Naive thymus-derived CD8-positive, alpha-beta T cell (primary cell): ENCODE measurements at places on chromosomes 7 and 10. TPM values are rescaled to one million over a fixed set of nuclear protein-coding genes. Genes with fewer than 3 reads are reported as not detected.

GPR37 gene
- not detected for polyA plus RNA-seq

CPXM2 gene
- polyA plus RNA-seq = not detected

OR2A42 gene
- not detected for polyA plus RNA-seq

SFTPA1 gene
- not detected for polyA plus RNA-seq

OPN4 gene
- not detected for polyA plus RNA-seq

DGKB gene
- polyA plus RNA-seq = not detected

GGCT gene
- 27.0 TPM for polyA plus RNA-seq

IDI2 gene
- polyA plus RNA-seq = not detected

VWA2 gene
- not detected for polyA plus RNA-seq

FFAR4 gene
- not detected for polyA plus RNA-seq

GRCh38 chr10:80170641-80171040 lies 34.7 kb downstream of the ANXA11 start:
- DNase-seq = no peak

DNA sequence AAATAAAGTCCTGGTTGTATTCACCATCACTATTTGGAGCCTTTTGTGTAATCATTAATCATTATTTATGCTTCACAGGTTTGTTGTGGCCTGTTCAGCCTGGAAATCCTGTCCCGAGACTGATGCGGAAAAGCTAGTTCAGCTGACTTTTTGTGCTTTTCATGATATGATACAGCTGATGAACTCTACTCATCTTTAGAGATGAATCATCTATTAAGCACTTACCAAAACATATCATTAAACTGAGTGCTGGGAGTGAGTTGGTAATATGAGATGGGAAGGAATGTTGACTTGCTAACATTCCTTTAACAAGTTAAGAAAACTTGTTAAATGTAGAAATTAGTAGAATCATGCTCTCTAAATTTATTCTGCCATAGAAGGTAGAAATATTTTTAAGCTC lies 53.0 kb downstream of the CROT start:
- no peak for DNase-seq

DNA sequence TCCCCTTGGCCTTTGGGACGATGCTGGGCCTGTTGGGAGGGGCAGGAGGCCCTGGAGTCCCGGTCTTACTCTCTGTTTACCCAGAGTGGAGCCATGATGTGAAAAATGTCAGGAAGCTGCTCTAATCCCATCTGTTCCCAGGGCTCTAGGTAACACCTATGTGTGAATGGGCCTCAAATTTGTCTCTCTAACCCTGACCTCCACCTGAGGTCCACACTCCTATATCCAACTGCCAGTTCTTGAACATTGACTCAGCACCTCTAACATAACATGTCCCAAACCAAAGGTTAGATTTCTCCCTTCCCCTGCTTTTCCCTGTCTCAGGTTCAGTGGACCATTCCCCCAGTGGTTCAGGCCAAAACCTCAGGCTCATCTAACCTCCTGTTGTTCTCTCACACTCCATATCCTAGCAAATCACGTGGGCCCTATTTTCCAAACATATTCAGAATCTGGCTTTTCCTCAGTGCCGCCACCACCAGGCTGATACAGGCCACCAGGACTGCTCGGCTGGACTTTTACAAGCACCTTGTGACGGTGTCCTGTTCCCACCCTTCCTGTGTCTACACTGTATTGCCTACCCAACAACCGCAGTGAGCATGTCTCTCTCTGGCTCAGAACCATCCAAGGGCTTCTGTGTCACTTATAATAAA lies 130.6 kb downstream of the ATXN7L1 start:
- DNase-seq = no peak

DNA sequence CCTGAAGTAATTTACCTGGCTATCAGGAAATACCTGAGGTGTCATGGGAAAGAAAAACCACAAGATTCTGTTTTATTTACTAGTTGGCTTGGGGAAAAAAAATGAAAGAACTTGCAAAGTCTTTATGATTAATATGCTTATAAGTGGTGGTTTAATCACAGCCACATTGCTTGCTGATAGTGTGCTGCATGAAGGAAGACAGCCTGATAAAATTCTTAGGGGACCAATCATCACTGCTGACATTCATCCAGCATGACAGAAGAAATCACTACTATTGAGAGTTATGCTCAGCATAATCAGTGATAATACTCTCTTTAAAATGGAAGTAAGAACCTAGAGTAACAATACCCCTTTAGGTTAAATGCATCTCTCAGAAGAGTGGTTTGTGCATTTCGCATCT lies 150.2 kb upstream of the LRRN3 start:
- no peak for DNase-seq

- DNase-seq = no peak
Measured at GRCh38 chr7:20229646-20230500, 12.7 kb upstream of the MACC1 start.

DNA sequence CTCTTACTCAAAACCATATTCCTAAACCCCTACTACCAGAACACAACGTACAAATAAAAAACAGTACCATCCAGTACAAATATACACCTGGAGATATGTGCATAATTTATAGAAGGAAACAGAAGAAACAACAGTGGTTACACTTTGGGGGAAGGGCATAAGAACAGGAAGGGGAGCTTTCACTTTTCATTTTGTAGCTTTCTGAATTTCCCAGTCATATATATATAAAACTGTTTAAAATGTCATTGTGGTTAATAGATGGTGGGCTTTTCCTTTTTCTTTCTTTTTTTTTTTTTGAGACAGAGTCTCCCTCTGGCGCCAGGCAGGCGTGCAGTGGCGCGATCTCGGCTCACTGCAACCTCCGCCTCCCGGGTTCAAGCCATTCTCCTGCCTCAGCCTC lies 47.2 kb downstream of the MALSU1 start:
- DNase-seq = no peak

GRCh38 chr7:16627236-16627635 lies 18.3 kb downstream of the ANKMY2 start:
- DNase-seq = no peak

DNA sequence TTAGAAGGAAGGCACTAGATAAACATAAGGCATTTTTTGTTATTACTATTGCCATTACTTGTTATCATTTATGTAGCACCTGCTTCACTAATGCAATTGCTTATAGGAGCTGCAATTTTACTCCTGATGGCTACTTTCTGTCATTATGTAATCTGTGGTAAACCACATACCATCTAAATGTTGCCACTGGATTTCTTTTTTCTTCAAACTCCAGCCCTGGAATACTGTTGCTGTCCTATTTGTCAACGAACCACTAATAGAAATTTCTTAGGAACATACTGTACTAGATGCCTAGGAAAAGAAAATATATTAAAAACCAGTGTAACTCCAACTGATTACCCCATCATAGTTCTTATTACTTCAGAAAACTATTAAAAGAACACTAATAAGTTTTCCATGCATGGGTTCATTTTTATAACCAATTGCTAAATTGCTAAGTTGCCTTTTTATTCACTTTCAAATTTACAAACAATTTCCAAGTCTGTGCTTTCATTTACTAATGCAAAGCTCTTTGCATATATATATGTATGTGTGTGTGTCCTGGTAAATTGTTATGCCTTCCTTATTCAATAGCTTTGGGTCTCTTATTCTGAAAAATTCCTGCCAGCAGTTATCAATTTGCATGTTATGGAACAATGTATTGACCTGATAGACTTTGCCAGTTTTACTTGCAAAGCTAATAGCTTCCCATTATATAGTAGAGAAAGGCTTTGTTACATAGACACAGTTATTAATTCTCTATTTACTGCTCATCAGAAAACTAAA lies 287.4 kb downstream of the EXOC4 start:
- DNase-seq = no peak

DNA sequence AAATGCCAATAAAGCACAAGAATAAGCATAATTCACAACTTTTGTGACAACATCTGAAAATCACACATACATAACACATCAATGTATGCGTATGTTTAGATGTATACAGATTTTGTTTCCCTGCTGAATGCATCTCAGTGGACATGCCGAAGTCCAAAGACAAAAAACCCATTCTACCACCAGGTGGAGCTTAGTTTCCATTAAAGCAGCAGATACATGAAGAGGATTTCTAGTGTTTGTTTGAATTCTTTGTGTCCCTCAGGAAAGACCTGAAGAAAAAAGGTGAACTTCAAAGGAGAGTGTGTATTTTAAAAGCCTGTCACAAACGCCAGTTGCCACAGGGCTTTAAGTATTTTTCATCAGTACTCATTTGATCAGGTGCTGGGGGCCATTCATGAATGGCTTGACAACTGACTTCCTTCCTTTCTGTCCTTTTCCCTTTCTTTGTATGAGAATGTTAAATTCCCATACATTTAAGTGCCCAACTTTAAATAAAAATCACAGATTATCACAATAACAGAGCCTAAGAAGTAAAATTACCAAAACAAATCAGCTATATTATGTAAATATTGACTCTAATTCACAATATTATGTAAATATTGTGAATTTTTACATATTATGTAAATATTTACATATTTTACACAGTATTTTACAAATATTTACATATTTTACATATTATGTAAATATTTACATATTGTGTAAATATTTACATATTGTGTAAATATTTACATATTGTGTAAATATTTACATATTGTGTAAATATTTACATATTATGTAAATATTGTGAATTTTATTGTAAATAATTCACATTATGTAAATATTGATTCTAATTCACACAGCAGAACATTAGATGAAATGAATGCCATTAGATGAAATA lies 343.0 kb downstream of the CRPPA start:
- DNase-seq = peak; percentile 2

- DNase-seq = no peak
Measured at GRCh38 chr10:73218431-73219191, 28.4 kb downstream of the DNAJC9 start.

- DNase-seq = no peak
Measured at GRCh38 chr10:13848520-13849445, 262.0 kb downstream of the PRPF18 start.

GRCh38 chr10:132066186-132066585 lies 440 bp downstream of the JAKMIP3 start:
- DNase-seq = no peak

DNA sequence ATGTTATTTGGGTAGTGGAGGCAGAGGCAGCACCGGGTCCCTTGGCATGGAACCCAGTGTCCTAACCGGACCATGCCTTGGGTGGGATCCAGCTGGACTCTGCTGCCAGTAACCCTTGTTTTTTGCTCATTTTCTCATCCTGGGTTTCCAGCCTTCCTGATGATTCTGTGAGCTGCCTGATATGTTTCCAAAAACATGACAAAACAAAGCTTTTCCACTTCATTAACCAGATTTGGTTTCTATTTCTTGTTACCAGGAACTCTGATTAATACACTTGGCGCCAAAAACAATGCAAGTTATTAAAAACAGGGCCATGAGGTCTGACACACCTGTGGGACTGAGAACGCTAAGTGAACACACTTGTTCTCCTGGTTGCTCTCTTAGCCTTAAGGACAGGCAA lies 32.8 kb upstream of the DLG5 start:
- DNase-seq = no peak

DNA sequence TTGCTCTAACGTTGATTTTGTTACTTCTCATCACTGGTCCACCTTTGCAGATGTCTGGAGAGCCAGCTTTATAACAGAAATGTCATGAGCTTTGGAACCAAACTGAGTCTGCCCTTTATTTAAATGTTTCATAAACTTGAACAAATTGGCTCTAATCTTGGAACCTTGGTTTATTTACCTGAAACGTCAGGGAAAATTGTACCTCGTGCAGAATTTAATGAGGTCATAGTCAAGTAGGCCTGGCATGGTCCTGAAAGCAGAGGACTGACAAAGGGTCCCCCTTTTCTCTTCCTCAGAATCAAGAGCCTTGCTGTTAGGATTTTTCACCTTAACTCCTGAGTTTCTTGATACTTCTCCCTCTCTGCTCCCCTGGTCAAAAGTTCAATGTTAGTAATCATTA lies 828.0 kb downstream of the GRID1 start:
- no peak for DNase-seq

- DNase-seq = no peak
Measured at GRCh38 chr10:1184541-1185430, 128.6 kb downstream of the WDR37 start.

- DNase-seq = no peak
Measured at GRCh38 chr7:130150587-130150986, 54.6 kb downstream of the TMEM209 start.

DNA sequence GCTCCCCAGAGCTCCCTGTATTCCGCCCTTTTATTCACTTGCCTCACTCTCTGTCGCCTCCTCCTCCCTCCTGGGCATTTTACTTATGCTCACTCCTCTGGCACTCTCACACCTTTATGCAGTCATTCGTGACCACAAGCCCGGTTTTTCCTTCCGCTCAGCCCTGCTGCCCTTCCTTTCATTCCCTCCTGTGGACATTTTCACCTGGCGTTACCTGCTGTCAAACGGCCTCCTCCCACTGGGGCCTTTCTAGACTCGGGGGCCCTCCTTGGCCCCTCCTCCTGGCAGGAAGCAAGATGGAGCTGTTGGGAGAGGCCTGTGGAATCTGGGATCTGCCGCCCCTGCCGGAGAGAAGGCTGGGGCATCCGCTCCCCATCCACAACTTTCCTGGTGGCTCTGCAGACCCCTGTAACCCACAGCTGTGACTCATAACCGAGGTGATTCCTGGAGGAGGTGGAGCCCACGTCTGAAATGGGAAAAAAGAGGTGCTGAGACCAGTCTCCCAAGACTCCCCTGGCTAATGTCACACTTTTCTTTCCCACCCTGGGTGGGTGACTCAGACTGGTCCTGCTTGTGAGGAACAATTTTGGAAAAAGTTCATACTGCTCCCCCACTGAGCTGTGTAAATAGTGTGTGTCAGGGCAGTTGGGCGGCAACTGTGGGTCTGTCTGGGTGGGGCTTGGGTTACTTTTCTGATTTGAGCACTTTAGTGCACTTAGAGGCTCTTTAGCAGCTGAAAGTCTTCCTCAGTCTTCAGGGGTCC lies 1.2 kb downstream of the VCL start:
- DNase-seq = no peak

DNA sequence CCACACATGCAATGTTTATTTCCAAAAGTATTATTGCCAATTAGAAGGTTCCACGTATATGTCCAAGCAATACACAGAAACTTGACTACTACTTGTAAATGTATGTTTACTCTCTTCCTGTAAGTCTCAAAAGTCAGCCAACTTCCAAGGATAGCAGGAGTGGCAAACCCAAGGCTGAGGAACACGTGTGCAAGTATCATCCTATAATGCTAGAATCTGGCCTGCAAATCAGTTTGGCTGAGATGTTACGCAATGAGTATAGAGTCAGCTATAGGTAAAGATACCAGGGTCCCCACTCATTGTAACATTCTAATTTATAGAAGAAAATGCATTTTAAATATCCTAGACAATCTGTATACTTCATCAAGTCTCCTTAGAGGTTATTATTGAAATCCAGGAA lies 34.7 kb downstream of the CYTH3 start:
- no peak for DNase-seq

- peak; percentile 41 for DNase-seq
Measured at GRCh38 chr10:5888843-5889623, 660 bp downstream of the ANKRD16 start.

- no peak for DNase-seq
Measured at GRCh38 chr10:17425584-17426262, 28.7 kb downstream of the ST8SIA6 start.

- DNase-seq = no peak
Measured at GRCh38 chr7:72437610-72438009, 25.5 kb upstream of the CALN1 start.
